ENCODE measurements at places on chromosomes 16 and 17.

DNA sequence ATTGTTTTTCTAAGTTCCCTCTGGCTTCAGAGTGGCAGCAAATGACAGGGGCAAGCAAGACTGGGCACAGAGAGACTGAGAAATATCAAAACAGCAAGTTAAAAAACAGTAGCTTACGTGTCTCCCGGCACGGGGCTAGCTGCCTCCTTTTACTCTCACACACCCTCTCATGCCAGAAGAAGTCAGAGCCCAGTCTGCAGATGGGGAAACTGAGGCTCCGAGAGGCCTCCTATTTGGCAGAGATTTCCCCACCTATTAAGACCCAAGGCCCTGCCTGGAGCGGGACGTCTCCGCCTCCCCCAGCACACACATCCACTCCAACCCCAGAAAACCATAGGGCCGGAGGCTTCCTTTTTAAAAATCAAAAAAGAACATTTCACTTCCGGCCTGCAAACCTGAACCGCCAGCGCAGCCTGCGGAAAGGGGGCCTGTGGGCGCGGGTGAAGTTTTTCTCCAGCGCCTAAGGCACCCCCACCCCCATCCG, 832 bp downstream of the CARHSP1 start:
- peak; percentile 47 for DNase-seq

DNA sequence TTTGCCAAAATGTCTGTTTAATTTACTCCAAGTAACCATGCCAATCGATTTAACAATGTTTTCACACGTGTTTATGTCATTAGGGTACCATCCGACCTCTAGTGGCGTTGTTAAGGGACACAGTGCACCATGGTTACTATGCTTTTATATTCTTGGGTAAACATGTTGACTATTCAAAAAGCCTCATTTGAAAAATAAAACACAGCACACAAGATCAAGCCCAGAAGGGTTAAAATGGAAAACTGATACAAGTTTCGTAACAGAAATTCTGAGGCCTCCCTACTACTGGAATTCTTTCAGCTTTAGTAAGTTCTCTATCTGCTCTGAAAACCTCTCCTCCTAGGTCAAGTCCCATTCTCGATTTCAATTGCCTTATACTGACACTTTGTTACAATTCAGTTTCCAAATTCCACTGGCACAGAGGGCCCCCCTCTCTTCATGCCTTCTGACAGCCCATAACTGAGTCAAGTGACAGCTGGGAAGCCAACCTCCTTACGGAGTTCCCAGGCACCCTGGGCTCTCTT, 2.1 kb downstream of the CFAP20 start:
- peak; percentile 72 for DNase-seq

DNA sequence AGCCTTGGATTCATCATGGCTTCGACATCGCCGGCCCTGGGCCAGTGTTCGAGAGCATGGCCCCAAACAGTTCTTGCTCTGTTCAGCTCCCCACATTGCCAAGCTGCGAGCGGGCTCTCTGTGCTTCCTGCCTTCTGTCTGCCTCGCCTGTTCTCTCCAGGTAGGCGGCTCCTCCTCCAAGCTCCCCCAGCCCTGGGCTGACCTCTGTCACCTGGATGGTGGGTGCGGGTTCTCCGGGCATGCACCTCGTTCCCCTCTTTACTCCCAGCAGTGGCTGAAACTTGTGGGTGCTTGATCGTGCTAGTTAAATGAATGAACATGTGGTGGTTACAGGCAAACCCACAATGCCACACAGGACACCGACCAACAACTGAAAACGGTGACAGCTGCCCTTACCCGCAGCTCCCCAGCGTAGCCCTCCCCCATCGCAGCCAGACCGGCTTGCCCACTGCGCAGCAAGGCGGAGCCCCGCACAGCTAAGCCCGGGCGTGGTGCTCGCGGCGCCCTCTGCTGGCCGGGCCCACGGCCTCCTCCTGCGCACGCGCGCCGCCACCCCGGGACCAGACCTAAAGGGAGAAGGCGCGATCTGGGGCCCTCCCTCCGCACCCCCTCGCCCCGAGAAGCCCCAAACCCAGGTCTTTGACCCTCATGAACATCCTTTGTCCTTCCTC, 23.0 kb upstream of the EIF1 start:
- peak; percentile 83 for DNase-seq

- DNase-seq, result peak; percentile 97
These were observed 5.1 kb upstream of the RASL10B start for GRCh38 chr17:35726127-35726952.

DNA sequence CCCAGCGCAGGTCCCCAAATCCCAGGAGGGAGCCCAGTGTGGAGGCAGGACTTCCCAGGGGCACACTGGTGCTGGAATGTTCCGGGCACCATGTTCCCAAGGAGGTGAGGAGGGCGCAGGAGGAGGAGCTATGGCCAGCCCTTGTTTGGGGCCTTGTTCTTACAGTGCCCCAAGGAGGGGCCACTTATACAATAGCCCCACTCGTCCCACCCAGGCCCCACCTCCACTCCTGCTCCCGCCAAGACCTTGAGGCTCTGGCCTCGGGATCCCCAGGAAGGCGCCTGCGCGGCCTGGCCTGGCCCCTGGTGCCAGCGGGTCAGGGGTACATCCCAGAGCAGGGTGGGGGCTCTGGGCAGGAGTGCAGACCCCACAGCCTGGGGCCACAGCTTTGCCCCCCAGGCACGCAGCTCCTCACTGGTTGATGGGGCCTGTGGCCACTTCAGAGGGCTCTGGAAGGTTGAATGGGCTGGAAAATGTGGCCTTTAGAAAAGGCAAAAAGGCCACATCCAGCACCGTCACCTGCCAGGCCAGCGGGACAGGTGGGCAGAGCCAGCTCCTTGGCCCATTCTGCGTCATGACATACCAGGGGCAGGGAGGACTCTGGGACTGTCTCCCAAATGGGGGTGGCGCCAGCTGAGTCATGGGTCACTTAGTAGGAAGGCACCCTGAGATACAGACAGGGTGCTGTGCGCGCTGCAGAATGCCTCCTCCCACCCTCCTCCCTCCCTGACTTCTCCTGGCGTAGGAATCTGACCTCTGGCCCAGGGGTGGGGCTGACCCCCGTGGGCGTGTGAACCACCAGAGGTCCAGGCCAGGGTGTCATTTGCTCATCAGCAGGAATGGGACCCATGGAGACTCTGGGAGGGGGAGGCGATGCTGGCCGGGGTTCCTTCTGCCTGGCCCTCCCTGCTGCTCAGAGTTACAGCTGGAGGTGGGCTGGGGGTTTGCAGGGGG, 32.3 kb upstream of the PVALEF start:
- DNase-seq, result no peak

DNA sequence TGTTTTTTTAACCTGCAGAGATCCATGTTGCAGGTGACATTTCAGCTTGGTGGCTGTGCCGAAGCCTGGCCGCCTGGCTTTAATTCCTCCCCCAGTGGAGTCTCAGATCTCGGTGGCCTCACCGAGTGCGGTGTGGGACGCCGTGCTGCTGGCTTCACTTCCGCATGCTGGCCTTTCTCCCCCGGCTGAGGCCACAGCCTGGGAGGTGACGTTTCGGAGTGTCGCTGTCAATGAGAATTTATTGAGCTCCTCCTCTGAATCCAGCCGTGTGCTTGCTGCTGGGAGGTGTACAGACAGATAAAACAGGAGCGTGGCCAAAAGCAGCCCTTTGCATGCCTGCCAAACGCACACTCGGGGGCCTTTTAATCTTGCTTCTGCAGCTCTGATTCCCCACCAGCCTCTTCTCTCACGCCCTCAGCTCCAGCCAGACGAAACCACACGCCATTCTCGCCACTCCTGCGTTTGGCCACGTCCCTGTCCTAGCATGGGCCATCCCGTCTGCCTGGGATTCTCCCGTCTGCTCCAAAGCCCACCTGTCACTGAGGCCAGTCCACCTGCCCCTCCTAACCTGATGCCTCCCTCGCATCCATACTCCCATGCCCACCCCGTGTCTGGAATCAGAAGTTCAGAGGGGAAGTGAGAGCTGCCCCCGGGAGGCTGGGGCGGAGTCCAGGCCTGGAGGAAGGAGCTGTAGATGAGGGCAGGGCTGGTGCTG, 3.6 kb downstream of the GSE1 start:
- peak; percentile 35 for DNase-seq

GRCh38 chr17:76262732-76263344, 2.3 kb upstream of the UBALD2 start:
- no peak for DNase-seq

Measured in choroid plexus epithelial cell (primary cell).